Upper lobe of right lung (tissue), 1 donor: ENCODE measurements at places on chromosomes 1 and 21. TPM values are rescaled to one million over a fixed set of nuclear protein-coding genes. Genes with fewer than 3 reads are reported as not detected.

DNA sequence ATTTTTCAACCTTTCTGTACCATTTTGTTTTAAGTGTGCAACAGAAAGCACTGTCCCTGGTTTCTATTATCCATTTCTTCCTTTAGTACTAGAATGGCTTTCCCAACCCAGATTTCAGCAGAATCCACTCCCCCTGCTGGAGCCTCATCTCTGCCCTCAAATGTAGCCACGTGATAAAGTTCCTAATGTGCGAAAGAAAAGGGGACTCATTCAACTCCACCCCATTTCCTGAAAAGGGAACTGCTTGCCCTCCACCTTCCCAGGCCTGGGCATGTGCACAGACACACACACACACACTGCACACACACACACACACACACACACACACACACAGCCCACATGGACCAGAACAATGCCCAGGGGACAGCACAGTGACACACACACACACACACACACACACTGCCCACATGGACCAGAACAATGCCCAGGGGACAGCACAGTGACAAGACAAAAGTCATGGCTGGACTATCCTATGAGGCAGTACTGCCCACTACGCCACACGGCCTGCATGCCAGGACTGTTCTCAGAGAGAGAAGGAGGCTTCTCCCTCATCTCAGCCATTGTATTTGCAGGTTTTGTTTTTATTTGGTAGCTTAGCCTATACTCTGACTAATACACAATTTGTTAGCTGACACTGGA lies 33.2 kb downstream of the PACC1 start:
- DNase-seq, result no peak

- no peak for DNase-seq
These were observed 135.4 kb upstream of the BACE2 start for GRCh38 chr21:41032541-41032940.

DNA sequence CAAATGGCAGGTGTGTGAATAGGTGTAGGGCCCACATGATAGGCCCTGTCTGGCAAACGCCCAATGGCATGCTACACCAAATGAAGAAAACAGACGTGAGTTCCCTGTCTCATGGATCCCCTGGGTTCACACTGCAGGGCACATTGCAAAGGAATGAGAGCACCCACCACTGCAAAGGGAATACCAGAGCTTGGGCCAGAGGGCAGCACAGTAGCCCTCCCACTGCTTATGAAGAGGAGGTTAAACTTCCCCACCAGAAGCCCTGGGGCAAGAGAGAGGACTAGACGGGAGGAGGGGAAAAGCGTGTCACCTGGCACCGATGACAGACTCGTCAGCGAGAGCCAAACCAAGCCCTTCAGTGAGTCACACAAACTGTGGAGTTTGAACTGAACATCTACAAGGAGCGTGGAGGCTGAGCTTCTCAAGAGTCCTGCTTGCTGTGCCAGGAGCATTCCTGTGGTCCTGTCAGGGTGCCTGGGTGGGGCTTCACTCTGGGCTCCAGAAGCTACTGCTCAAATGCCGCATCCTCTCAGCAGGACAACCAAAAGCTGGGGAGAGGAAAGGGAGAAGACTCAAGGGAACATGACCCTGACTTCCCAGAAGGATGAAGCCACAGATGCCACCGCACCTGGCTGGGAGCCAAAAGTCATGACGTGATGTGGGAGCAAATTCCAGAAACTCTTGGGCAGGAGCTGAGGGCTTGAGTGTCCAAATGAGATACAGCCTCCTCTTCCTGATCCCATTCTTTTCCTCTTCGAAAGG lies 61.1 kb downstream of the TOMM20 start:
- peak; percentile 87 for DNase-seq

- no peak for DNase-seq
These were observed 5.2 kb downstream of the ELF3 start for GRCh38 chr1:202015662-202015937.

DNA sequence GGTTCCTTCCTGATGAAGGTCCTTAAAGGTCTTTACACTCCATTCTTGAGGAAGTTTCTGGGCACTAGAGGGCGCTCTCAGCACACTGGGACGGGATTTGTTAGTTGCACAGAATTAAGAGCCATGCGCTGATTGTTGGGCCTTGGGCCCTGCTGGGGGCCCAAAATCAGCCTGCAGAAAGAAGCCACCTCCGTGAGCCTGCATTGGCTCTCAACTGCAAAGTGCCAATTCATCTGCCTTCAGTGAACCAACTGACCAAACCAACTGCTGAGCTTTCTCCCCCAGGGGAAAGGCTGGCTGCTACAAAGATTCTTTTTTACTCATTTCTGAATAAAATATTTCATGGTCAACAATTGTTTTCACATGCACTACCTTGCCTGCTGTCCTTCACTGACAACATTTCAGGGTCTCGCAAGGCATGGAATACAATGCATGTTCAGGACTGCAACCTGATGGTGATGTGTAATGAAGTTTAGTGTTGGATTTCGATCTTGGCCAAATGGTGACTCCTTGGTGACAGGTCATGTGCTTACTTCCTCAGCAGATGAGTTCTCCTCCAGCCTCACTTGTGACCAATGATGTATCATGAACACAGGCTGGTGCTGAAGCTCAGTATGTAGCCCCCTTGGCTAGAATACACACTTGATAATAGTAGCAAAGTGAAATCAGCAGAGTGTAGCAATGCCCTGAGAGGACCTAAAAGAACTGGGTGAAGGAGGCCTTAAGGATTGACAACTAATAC lies 45.7 kb upstream of the PRDX6 start:
- peak; percentile 88 for DNase-seq

GRCh38 chr21:41966041-41966833 lies 12.4 kb upstream of the C2CD2 start:
- DNase-seq, result peak; percentile 53

- no peak for DNase-seq
These were observed 6.8 kb downstream of the MAP7D1 start for GRCh38 chr1:36162680-36163239.

GRCh38 chr1:206658981-206659273 lies 23.6 kb downstream of the DYRK3 start:
- no peak for DNase-seq

DNA sequence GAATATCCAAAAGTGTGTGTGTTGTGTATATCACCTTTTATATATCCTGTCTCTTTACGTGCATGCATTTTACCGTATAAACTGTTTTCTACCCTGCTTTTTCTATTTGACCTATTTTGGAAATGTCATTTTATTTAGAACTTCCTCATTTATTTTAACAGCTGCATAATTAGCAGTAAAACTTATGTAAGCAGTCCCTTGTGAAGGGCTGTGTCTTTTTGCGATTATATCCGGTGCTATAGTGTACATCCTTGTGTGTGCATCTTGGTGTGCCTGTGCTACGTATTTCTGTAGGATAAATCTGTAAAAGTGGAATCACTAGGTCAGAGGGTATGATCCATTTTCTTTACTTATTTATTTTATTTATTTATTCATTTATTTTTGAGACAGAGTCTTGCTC lies 7.2 kb downstream of the LGALS8 start:
- DNase-seq, result no peak

ZMYND12 gene
- total RNA-seq, result 1.9 TPM

UTS2 gene
- not detected for total RNA-seq

ADAMTS1 gene
- 122 TPM for total RNA-seq
